ENCODE measurements at places on chromosomes 4 and X.

DNA sequence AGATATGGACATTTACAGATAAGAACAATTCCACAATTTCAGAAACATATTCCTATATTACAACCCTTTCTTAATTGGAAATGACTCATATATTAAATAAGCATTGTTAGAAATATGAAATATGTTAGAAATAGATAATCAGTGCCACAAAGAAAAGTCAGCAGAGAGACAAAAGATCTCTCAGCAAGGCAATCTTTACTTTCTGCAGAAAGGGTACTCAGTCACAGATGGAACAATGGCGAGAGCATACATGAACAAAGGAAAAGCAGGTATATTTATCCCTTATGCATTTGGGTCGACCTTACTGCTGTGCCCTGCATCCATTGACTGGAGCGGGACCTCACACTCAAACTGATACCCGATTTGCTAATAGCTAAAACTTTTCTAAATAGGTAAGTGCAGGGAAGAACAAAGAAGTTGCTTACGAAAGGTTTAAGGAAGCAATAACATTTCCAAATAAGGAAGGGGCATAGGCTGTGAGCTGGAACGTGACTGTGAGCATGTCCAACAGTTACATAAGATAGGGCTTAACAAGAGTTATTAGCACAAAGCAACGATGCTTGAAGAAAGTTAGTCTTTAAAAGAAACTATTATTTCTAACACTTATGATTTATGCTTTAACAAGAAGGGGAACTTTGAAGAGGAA lies 40.8 kb downstream of the MGARP start:
- no peak for DNase-seq

- no peak for DNase-seq
Observed at GRCh38 chrX:31099536-31100090, 27.8 kb upstream of the FTHL17 start.

DNA sequence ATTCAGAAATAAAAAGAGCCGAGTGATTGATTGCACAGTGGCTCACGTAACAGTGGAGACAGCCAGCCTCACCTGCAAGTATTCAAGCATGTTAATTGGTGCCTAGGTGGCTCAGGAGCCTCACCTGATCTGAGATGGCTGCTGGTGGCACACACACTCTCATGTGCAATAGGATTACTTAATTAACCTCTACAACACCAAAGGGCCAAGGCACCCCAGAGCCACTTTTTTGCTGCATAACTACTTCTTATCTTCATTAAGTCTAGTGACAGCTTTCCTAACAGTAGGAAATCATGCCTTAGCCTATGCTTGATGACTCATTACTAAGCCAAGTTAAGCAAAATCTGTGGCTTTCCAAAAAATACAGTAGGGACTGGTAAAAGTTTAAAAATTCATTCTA lies 117.3 kb upstream of the NOCT start:
- DNase-seq: no peak

GRCh38 chr4:82721819-82722423 lies 76.7 kb downstream of the SCD5 start:
- no peak for DNase-seq

GRCh38 chr4:24105327-24106038 lies 215.6 kb upstream of the PPARGC1A start:
- DNase-seq: no peak

GRCh38 chr4:90142081-90142480 lies 14.9 kb downstream of the CCSER1 start:
- no peak for DNase-seq

DNA sequence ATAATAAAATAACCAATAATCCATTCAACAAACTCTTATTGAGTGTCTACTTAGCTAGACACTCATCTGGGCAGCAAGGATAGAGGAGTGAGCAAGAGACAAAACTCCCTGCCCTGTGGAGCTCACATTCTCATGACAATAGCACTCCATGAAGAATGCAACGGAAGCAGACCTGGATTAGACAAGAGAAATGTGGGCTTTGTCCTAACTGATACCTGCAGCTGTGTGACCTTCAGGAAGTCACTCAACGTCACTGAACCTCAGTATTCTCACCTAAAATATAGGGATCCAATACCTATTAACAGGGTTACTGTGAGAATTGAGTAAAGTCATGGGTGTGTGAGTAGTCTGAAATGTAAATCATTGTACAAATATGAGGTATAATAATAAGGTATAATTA lies 61.2 kb downstream of the NDNF start:
- no peak for DNase-seq

DNA sequence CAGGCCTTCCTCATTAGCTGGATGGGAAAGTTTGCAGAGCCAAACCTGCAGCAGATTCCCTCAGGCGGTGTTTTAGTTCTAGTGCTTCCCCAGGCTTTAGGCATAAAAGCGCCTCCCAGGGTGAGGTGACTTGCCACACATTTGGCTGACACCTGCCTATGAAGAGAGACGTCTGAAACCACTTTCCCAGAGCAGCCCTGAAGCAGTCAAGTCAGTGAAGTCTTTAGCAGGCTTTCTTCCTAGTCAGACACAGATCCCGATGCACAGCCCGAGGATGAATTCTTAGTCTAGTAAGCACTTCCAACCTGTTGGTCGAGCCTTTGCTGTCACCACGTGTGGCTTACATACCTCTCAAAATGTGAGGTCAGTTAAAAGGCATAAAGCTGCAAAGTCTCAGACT lies 484.1 kb downstream of the SMARCA1 start:
- DNase-seq: no peak

- DNase-seq: no peak
Observed at GRCh38 chr4:158182736-158183135, 9.9 kb upstream of the GASK1B start.

GRCh38 chr4:123299212-123299691 lies 97.3 kb upstream of the SPRY1 start:
- DNase-seq: no peak

- no peak for DNase-seq
Observed at GRCh38 chrX:9352694-9353411, 112.0 kb upstream of the TBL1X start.

DNA sequence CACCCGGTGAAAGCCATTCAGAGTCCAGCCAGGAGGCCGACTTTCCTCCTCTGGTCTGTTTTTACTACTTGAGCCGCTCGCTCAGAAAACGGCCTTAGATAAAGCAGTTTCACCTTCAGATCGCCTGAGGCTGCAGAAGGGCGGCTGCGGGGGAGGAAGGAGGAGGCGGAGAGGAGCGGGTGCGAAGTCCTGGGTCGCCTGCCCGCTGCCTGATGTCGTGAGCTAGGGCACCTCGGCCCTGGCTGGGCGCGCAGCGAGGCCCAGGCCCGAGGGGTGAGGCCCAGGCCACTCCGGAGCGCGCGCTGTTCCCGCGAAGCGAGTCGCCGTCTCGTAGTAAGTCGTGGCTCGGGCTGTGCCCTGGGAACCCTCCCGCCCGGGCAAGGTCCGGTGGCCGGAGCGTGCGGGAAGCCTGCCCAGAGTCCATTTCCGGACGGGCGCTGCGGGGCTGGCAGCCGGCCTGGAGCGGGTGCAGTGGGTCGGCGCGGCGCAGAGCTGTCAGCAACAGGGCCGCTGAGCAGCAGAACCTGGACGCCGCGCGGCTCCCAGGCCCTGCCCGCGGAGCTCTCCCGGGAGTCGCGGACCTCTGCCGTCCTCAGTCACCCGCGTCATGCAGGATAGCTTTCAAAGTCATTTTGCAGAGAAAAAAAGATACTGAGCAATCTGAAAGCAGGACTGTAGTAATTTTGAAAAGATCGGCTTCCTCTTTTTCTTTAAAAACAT lies 18.6 kb downstream of the TRIM2 start:
- DNase-seq: no peak

Measured in vagina (tissue), 2 donors.